ENCODE measurements at places on chromosomes 4 and X.

GRCh38 chr4:184190711-184191110 lies 27.0 kb downstream of the ENPP6 start:
- no peak for DNase-seq

GRCh38 chr4:148112231-148112982 lies 329.8 kb downstream of the NR3C2 start:
- no peak for DNase-seq

DNA sequence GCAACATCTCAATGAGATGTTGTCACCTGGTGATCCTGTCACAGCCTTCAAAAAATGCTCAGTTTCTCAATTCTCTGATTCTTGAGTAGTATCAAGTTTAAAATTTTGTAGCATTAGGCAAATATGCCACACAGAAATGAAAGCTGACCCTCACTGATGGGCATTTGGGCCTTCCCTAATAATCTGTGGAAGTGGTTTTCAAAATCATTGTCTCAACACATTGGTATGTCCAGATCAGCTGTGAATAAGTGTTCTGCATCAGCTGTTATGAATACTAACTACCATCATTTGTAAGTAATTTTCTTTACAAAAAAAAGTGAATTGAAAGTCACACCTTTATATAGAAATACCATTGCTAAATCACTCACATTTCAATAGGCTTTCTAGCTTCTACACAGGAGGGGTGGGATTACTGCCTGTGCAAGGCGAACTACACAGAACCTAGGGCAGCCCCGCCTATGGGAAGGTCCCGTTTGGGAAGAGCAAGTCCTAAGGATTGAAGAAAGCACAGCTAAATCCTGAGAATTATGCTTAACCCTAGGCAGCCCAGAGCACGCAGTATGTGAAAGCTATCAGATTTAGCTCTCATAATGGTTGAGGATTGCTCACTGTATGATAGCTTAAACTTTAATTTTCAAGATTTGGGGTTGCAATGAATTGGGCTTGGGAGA lies 73.4 kb downstream of the GPC3 start:
- no peak for DNase-seq

DNA sequence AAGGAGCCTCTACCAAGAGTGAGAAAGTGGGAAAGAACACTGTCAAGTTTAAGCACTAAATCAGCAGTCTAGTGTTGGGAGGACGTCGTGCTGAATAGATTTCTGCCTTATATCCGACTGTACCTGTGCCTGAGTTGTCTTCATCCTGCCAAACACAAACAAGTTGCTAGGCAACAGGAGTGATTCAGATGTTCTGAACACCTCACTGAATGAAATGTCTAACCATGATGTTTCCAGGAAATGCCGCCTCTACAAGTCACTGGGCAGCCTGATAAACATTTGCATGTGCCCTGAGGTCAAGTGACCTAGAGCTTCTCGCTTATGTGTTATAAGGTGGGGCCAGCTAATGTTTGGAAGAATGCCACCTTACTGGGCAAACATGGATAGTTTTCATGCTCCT lies 37.9 kb downstream of the SGMS2 start:
- no peak for DNase-seq

GRCh38 chr4:83768146-83768545 lies 232.2 kb downstream of the GPAT3 start:
- DNase-seq = no peak

GRCh38 chr4:148429206-148429605 lies 13.0 kb downstream of the NR3C2 start:
- DNase-seq = no peak

DNA sequence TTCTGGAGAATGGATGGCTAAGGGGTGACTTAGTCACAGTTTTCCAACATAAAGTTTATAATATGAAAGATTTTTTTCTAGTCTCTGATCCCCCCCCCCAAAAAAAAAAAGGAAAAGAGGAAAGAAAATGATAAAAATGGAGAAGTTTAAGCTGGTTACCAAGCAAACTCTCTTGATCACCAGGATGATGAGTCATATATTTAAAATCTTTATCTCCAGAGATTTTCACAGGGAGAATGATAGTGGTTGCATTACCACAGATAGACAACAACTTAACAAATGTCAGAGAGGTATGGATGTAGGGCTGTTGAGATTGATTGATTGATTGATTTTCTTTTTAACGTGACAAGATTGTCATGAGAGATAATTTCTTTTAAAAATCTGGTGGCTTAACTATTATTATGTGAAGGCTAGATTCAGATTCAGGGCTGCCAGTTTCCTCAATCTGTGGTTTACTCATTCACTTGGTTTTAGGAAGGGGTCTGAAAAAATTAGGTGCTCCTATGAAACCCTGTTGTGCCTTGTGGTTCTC lies 13.3 kb upstream of the TEX13C start:
- DNase-seq = no peak

GRCh38 chrX:130109429-130110378 lies 593 bp downstream of the ELF4 start:
- DNase-seq = no peak

DNA sequence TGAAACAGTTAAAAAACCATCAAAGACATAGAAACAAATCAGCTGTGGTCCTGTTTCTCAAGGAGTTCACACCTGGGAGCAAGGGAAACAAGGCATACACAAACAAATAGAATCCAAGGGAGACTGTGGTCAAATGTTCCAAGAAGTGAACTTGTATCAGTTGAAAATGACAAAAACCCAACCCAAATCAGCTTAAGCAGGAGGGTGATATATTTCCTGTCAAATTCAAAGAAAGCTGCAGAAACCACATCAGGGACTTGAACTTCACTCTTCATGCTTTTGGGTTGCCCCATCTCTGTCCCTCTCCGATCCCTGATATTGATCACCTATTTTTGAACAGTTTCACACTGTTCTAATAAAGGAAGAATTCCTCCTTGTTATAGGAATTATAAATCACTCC lies 148.6 kb upstream of the FMR1 start:
- DNase-seq = no peak

- no peak for DNase-seq
Measured at GRCh38 chr4:88143504-88143903, 14.9 kb downstream of the ABCG2 start.

Data from central memory CD8-positive, alpha-beta T cell (primary cell).